ENCODE measurements at places on chromosomes 6 and 20. TPM values are rescaled to one million over a fixed set of nuclear protein-coding genes. Genes with fewer than 3 reads are reported as not detected.

The TPBG gene
- 14.8 TPM for total RNA-seq

The FKBP1C gene
- total RNA-seq = not detected

The TFAP2C gene
- total RNA-seq = not detected

DNA sequence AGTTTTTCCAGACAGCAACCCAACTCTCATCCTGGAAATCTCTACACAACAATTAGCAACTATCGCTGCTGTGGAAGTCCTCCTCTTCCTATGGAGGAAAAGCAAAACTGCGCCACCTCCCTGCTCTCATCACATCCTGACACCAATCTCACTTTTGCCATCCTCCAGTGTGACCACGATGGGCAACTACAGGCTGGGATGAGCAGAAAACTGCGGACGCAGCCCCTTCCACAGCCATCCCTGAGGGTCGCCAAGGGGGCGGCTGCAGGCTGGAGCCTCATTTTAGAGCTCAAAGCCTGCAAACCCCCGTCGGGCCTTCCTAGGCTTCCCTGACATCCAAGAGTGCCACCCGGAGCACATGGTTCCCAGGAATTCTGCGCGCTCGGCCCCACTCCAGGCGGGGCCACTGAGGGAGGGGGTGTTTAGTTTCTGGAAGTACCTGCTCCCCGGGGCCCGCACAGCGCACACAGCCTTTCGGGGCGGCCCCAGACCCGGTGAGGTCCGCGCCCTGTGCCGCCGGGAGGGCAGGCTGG, 1.2 kb downstream of the TCFL5 start:
- H3K27me3 ChIP-seq = no peaks in the 10 kb centered on the region
- peaks cover 20% of the 10 kb centered on the region for H3K4me1 ChIP-seq
- peak; percentile 83 for DNase-seq
- no peak overlapping the region for H3K27ac ChIP-seq
- peaks cover 4% of the 10 kb centered on the region for H3K36me3 ChIP-seq

DNA sequence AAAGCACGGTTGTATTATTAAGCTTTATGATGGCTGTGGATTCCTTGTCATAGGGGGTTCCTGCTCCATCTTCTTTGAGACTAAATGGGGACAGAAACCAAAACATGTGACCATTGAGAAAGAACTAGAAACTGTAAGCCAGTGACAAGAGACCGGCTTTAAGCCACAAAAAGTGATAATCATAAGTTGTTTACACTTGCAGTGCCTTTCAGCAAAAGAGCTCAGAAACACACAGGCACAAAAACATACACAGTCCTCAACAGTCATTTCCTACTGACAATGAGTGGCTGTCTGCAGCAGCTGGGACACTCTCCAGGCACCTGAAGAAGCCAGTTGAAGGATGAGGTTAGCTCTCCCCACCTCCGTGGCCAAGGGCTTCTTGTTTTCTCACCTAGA, 20.0 kb upstream of the UBE2J1 start:
- H3K36me3 ChIP-seq = no peaks in the 10 kb centered on the region
- DNase-seq = no peak
- no peak overlapping the region for H3K4me3 ChIP-seq
- peaks cover 44% of the 10 kb centered on the region for H3K4me1 ChIP-seq
- no peaks in the 10 kb centered on the region for H3K27me3 ChIP-seq

Measured in spleen (tissue), 13 donors.